Urothelium cell line (cell line): ENCODE measurements at places on chromosomes 11 and 22.

- peak; percentile 44 for DNase-seq
Observed at GRCh38 chr11:110000031-110000502, 93.1 kb upstream of the ZC3H12C start.

DNA sequence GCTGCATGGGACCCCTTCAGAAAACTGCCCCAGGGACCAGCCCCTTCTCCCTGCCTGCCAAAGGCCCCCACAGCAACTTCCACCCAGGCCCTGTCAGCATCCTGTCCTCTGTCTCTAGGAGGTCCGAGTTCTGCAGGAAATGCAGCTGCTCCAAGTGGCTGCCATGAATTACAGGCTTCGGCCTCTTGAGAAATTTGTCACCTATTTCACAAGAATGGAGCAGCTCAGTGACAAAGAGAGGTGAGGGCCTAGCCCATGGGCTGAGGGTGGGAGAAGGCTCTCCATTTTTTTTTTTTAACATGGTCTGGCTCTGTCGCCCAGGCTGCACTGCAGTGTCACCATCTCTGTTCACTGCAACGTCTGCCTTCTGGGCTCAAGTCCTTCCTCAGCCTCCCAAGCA is 7.3 kb downstream of the RGL4 start:
- no peak for DNase-seq

GRCh38 chr11:131823772-131824171 is 453.4 kb downstream of the NTM start:
- DNase-seq = no peak

DNA sequence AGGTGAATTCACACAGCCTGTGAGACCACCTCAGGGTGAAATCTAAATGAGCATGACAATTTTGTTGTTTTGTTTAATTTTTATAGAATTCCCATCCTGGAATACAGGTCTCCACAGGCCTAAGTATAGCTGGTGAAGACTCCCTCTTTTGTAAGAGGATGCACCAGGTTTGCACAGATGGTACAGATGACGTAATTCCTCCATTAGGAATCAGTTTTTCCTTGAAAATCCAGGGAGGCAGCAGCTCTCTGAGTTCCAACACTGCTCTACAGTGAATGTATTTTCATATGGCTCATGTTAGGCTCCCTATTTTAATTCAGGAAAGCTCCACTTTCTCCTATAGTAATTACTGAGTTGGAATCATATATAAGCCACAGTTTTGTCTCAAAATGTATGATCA is 47.2 kb downstream of the USP28 start:
- no peak for DNase-seq

GRCh38 chr22:38415561-38416321 is 39.3 kb downstream of the KCNJ4 start:
- DNase-seq = no peak

GRCh38 chr11:16367252-16367651 is 10.9 kb upstream of the SOX6 start:
- DNase-seq = no peak

- no peak for DNase-seq
Observed at GRCh38 chr11:100878474-100878873, 191.4 kb downstream of the ARHGAP42 start.

GRCh38 chr11:64787526-64788320 is 9.4 kb upstream of the SF1 start:
- peak; percentile 42 for DNase-seq

GRCh38 chr22:49297871-49298721 is 529.6 kb downstream of the BRD1 start:
- no peak for DNase-seq

GRCh38 chr22:45585946-45586540 is 83.4 kb downstream of the FBLN1 start:
- no peak for DNase-seq

- no peak for DNase-seq
Observed at GRCh38 chr11:42770444-42771065, 541.2 kb upstream of the API5 start.

- DNase-seq = no peak
Observed at GRCh38 chr22:31952094-31952401, 7.7 kb downstream of the YWHAH start.

DNA sequence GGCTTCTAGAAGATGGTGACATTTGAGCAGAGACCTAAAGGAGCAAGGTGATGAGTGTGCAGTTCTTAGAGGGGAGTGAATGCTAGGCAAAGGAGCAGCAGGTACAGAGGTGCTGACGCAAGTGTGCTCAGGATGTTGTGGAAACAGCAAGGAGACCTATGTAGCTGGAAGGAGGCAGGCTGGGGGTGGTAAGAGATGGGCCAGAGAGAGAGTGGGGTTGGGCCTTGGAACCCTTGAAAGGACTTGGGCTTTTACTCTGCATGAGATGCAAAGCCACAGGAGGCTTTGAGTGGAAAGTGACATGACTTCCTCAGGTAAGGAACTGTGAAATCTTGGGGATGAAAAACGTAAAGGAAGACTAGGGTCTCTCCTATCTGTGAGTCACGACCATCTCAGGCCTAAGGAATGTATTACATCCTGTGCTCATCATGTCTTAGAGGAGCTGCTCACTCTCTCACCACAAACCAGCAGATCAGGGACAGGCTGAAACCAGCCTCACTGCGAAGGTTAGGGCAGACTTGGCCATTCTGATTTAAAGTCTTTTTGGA is 65.4 kb downstream of the MICAL2 start:
- peak; percentile 81 for DNase-seq

DNA sequence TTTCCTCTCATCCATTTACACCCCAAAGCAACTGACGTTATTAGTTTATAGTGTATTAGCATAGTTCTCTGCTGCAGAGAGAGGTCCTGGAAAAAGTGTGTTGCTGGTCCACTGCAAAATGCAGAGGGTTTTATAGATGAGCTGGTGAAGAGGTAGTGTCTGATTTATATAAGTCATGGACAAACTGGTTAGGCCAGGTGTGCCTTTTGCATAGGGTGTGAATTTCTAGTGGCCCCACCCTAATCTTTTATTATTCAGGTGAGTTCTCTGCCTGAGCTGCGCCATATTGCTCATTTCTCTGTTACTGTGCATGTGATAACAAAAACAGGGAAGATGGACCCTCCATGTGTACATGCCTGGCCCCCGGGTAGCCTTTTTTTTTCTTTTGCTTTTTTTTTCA is 43.1 kb upstream of the TRIM77 start:
- no peak for DNase-seq

- no peak for DNase-seq
Observed at GRCh38 chr11:33685082-33685481, 15.5 kb downstream of the C11orf91 start.

DNA sequence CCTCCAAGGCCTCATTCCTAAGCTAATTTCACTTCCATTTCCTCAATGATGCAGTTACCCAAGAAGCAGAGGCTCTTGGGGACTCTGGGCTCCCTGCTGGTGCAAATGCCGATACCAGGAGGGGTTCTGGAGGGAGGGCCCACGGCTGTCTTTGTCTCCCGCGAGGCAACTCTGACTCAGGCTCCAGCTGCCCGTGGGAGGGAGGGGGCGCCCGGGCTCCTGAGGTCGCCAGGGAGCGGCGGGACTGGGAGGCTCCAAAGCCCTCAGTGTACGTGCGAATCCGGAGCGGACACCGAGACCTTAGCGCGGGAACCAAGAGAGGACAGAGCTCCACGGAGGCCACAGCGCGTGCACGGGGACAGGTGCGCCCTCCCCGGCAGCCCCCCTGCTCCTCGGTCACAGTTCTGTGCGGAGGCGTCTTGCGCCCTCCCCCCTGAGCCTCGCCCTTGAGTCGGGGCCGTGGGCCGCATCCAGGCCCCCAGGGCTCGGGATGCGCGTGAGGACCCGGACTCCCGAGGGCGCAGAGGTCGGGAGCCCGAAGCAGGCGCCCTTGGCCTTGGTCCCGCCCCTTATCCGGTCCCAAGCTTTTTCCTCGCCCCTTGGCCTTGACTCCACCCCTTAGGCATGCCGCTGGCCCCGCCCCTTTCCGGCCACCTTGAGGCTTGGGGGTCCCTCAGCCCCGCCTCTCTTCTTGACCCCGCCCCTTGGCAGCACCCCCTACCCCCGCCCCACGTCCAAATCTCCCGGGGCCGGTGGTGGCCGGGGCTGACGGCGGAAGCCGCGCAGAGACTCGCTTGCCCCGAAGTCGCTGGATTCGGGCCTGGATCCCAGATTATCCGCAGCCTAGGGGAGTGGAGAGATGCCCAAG is 4.7 kb upstream of the SHISA8 start:
- DNase-seq = no peak

- DNase-seq = no peak
Observed at GRCh38 chr11:108170184-108170583, 48.8 kb downstream of the ACAT1 start.

- peak; percentile 61 for DNase-seq
Observed at GRCh38 chr11:36292311-36292722, 3.1 kb upstream of the COMMD9 start.

GRCh38 chr22:25420925-25421904 is 143.3 kb upstream of the GRK3 start:
- DNase-seq = no peak

- peak; percentile 46 for DNase-seq
Observed at GRCh38 chr11:10208131-10208575, 85.9 kb downstream of the SBF2 start.

GRCh38 chr11:107259811-107260221 is 197.8 kb downstream of the CWF19L2 start:
- no peak for DNase-seq

DNA sequence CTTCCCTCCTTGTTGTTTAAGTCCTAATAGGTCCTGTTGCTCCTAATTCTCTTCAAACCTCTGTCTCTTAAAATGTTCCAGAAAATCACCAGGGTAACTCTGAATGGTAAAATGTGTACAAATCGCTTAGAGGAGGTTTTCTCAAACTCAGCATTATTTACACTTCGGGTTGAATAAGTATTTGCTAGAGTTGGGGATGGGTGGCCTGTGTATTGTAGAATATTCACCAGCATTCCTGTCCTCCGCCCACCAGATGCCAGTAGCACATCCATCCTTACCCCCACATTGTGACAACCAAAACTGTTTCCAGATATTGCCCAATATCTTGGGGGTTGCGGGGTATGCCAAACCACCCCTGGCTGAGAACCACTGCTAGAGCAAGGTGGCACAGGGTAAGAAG is 64.4 kb upstream of the DDI1 start:
- no peak for DNase-seq

DNA sequence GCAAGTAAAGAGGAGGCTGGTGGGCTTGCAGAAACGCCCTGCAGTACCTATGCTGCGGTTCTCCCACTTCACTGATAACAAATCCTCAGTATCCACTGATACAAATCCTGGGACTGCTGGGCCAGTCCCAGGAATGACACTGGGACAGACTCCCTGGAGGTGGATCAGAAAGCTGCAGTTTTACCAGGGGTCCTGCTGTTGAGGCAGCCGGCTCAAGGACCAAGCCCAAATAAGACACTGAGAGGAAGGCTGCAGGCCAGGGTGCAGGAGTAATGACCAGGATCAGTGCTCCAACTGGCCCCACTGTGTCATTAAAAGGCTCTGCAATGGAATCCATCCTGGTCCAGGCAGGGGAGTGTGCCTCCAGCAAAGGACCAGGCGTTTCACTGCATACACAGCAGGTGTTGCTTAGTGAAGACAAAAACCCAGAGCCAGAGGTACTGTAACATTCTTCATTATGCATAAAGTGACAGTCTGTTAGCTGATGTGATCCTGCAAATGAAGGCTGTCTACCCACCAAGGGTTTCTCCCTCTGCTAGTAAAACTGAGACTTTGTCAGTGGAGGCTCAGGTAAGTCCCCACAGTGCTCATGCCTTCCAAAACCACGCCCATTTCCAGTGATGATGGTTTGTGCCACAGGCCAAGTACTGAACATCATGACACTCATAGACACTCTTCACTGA is 1.4 kb upstream of the C22orf39 start:
- no peak for DNase-seq

- peak; percentile 98 for DNase-seq
Observed at GRCh38 chr11:4607781-4608666, at the start of gene TRIM68. Gene TRIM68 (minus strand): TSS chr11:4608231. CDS start chr11:4605504, 2,727 bp downstream.
